ENCODE measurements at places on chromosomes 3 and 15.
A peak's percentile ranks its signal among the peaks of the same experiment; 100 is the strongest.

DNA sequence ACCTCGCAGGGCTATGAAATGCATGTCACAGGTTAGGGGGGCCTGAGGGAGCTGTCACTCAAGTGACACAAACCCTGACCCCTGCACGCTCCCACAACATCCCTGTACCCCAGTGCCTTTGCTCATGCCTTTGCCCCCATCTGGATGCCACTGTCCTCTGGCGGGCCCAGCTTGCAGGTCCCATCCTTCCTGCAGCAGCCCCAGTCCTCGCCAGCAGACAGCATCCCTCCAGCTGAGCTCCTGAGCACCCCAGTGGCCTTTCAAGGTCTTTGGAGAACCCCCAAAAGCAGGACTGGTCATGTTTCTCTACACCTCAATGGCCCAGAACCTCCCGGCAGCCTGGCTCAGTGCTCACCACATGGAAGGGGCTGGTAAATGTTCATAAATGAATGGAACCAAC, 170.4 kb downstream of the ADAMTS17 start:
- DNase-seq, result no peak

DNA sequence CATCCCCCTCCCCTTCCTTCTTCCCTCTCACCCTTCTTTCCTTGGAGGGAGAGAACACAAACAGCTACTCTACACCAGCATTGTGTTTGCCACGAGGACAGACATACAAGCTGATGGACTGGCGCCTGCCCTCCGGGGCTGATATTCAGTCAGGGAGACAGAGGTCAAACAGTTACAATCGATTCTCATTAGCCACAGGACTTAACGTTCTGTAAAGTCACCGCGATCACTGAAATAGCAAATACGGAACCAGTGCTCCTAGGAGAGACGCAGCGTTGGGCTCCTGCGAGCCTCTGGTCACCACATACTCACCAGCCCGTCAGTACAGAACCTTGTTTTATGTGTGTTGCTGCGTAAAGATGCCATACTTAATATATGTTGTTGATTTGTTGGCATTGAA, 108.8 kb downstream of the LRRK1 start:
- DNase-seq, result no peak

- no peak for DNase-seq
Measured at GRCh38 chr15:35986191-35986721, 440.3 kb upstream of the DPH6 start.

DNA sequence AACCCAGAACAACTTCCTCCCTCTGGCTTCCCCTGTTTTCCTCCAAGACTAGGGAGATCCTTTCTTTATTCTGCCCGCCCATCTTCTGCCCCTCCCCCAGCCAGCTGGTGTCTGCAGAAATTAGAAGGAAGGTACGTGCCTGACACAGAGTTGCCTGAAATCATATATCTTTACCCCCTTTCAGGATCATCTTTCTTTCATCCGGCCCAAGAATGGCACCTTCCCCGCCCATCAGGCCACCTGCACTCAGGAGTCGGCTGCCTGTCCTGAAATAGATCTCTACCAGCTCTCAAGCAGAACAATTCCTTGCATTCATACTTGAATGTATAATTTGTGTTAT, 133.7 kb downstream of the VGLL4 start:
- DNase-seq, result no peak

DNA sequence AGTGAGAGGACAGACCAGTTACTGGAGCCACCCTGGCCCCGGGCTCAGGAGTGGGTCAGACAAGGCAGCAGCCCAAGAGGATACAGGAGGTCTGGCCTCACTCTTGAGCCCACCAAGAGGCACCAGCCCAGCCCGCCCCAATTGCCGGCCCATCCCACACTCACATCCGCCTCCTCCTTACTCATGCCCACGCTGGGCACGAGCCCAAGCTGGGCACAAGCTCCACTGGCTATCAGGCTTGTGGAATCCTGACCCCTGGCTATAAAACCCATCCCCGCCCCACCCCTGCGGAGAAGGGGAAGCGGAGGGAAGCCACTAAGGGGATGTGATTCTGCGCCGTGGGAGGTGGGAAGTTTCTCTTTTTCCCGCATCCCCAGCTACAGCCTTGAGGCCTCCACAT, 25.9 kb downstream of the ADCY5 start:
- DNase-seq, result no peak

DNA sequence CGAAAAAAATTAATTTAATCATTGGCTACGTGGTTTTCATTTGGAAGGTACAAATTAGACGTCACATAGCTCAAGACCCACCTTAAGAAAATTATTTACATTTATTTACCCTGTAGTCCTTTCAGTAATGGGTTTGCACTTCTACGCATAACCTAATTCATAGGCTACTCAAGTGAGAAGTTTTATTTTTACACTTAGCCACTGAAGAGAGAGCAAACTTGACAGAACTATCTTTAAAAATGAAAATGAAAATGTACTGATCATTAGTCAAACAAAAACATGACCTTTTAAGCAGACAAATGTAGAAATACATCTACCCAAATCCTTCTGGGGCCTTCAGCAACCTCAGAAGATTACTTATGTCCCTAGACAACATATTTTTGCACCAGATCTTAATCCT, 269.4 kb upstream of the TTC14 start:
- DNase-seq, result peak; percentile 15

DNA sequence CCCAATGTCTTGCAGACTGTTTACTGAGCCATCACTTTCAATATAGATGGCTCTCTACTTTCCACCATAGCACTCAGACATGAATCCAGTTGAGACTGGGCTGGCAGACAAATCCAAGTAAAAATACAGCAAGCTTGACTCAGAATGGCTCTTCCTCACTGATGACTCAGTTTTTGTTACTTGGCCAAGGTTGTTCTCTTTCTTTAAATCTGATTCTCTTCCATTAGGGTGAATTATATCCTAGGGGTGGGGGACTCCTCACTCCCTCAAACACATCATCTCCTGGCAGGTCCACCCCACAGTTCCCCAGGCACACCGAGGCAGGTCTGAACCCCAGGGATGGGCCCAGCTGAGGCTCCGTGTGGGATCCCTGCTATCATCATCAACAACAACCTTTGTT, 157.9 kb downstream of the MEX3B start:
- DNase-seq, result no peak

- no peak for DNase-seq
Measured at GRCh38 chr3:193124861-193125260, 116.2 kb upstream of the PLAAT1 start.

DNA sequence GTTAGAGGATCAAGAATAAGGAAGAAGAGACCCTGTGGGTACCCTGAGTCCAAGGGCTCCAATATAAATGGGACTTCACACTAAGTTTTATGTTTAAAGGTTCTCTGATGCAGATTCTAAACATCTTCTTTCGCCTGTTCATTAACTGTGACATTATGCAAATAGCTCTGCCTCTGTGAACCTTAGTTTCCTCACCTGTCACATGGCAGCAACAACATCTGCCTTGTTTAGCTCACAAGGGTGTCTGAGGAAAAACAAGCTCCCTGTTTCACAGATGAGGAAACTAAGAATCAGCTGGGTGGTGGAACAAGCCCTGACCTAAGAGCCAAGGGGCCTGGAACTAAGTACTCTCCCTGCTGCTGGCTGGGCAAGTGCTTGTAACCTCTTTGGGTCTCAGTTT, 40.8 kb downstream of the GOLGA6L1 start:
- no peak for DNase-seq

DNA sequence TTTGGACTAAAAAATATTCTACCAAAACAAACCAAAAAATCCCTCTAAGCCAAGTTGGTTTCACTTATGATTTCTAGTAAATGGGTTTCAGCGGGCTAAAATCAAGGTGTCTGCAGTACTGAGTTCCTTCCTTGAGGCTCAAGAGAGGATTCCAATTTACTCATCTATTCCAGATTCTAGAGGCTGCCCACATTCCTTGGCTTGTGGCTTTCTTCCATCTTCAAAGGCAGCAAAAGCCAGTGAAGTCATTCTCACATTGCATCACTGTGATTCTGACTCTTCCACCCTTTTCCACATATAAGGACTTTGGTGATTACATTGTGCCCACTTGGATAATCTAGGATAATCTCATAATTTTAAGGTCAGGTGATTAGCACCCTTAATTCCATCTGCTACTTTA, 48.1 kb downstream of the DPPA2 start:
- no peak for DNase-seq

DNA sequence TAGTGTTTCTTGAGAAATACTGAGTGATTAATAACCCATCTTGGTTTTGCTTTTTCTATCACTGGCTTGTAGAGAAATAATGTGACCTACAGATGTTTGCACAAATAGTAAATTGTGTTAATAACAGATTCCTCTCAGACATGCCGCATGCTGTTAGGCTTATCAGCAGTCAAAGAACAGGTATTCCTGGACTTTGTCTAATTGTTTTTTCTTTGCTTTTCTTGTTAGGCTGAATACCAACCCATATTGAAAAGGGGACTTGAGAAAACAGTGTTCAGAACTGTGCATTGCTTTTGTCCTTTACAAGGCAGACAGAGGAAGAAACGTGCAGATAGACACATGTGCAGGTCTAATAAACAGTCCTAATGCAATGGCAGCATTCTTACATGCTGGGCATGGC, 51.0 kb upstream of the RARB start:
- DNase-seq, result no peak

DNA sequence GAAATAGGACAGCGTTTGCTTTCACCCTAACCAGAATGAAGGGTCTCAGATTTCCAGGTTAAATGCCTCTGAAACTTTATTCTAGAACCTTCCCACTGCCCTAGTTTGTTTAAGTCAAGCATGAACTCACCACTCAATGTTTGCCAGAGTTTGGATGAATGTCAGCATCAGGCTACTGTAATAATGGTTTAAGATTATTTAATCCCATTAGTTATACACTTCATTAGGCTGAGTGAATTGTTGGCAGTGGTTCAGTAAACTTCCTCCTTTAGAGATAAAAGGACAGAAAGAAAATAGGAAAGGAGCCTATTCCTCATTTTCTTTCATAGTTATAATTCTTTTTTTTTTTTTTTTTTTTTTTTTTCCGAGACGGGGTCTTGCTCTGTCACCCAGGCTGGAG, 401.9 kb upstream of the TPRG1 start:
- DNase-seq, result no peak

DNA sequence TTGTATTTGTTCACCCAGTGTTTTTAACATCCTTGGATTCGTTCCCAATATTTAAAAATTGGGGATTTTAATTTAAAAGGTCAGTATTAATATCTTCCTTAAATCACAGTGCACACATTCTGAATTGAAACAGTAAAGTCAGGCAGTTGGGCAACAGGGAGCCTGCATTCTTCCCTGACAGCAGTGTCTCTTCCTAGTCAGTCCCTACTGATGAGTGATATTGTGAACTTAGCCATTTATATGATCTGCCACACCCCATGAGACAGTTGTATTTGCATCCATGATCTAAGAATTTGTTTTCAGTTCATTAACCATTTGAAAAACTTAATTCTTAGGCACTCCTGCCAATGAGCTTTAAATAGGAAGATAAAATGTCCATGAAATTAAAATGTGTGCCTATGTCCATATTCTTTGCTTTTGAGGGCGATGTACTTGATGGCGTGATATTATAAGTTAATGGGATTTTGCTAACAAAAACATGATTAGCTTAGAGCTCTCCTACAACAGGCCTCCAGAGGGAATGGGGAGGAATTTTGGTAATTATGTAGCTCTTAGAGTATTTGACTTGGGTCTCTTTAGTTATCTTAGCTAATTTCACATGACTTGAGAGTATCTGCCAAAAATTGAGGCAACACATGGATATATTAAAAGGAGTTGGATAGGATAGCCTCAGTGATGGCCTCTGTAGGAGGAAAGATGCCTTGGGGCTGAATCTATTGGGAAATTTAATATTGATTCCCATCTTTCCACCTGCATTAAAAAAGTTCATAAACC, 219.3 kb downstream of the PTPRG start:
- DNase-seq, result no peak

Measured in GM10248 (cell line).